OCI-M1 (cell line): ENCODE measurements at places on chromosomes 6 and 20.

DNA sequence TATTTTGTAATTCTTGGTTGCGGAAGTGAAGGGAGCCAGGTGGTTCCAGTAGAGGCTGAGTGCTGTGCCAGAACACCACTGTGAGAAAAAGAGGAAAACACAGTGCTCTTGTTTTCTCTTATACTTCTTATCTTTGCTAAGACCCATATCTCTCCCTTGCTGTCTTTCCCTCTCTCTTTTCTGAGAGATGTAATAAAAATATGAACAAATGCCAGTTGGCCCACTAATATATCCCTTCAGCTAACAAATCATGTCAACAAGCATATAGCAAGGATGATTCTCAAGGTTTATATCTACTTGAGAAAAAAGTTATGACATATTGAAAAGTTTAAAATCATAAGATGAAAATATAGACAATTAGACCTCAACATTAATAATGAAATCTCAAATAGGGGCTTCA is 758.3 kb downstream of the HDGFL1 start:
- DNase-seq = no peak

- DNase-seq = no peak
Measured at GRCh38 chr6:16731478-16732051, 29.7 kb downstream of the ATXN1 start.

DNA sequence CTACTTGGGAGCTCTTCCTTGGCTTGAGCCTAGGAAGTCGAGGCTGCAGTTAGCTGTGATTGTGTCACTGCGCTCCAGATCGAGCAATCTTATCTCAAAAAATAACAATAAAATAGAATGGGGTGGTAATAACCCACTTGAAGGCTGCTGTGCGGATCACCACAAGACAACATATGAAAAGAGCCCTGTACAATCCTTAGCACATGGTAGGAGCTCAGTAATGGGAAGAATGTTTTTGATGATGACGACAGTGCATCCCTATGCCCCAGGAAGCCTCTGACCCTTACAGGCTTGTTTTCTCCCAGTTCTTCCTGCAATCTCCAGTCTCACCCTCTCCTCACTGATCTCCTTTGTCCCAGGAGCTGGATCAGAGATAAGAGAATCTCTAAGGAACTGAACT is 15.5 kb downstream of the SCUBE3 start:
- DNase-seq = no peak

DNA sequence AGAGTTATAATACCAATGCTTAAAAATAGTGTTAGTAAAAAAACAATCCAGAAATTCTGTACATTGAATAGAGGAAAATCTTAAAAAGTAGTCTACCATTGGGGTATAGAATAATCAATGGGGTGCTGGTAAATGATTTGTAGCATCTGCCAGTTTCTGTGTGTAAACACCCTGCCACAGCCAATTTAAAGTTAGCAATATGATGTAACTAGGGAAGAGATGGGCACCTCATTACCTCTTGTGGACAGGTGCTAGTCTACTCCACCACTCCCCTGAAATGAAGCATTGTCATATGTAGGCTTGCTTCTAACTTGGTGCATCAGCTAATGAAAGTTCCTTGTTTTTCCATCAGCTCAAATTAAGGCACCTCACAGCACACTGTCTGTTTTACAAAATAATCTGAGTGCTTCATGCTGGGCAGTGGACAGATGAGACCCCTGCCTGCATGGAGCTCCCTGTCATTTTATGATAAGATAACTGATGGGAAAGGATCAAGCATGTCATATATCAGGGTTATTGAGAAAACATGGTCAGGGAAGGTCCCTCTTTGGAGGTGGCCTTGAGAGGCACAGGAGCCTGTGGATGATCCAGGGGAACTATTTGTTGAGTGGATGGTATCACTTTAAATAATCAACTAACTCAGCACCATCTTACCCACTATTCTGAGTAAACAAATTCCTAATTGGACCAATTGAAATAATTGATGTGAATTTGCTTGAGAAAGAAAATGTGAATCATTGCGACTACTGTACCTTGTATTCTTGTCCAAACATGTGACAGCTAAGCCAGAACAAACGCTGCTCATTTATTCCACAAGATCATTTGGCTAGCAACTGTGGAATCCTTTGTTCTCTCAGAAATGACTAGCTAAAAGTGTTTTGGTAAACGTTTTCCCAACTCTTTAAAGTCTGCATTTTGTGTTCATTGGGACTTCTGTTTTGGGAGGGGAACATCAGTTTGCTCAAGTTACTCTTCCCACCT is 45.9 kb upstream of the CSE1L start:
- no peak for DNase-seq

DNA sequence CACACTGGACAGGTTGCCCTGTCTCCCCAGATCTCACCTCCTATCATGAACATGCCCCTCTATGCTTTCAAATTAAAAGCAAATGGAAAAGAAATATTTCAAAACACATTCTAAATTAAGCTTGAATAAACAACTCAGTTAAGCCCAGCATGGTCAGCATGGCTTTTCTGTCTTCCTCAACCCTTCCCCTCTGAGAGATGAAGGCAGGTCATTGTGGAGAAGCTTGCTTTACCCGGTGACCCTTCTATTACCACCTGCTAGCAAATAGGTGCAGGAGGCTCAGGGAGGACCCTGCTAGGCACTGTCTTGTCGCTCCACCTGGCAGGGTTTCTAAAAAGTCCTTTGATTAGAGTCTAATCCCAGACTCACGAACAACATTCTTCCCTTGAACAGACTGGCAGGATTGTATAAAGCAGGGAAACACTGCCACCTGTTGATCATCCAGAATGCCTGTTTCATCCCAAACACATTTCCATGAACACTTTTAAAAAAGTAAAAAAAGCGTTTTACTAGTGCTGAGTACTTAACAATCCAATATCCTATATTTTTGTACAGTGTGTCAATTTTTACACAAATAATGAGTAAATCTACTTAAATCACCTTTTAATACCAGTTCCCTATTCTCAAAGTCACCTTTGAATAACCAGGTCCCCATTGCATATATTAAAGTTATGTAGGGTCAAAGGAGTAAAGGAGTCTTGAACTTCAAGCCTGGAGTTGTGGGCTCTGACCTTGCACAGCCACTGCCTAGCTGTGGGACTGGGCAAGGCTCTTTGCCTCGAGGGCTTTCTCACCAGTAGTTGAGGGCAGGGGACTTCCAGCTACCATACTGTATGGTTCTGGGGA is 75.5 kb downstream of the GPR6 start:
- DNase-seq = peak; percentile 68

DNA sequence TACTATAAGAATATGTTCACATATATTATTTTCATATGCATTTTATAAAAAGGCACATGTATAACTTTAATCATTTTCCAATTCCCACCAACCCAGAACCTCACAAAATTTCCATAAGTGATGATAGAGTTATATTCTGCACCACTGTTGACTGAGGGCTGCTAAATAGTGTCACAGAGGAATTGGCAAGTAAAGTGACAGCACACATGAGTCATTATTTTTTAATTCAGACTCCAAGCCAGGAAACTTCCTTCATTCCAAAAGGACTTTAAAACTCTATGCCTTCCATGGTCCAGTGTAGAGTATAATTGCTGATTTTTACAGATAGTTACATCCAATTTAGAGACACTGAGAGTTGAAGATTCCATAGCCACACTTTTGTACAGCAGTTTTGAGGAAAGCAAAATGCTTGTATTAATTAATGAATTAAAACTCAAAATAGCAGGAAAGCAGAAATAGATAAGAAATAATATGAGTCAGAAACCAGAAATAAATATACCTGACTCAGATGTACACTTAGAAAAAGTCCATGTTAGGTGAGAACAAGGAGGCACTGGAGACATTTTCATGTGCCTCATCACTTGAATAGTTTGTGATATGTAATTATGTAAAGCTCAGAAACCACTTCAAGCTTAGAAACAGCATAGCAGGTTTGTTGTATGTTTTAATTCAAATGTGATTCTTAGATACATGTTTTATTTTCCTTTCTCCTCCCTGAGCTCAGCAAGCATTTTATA is 425.2 kb upstream of the OPRM1 start:
- no peak for DNase-seq

DNA sequence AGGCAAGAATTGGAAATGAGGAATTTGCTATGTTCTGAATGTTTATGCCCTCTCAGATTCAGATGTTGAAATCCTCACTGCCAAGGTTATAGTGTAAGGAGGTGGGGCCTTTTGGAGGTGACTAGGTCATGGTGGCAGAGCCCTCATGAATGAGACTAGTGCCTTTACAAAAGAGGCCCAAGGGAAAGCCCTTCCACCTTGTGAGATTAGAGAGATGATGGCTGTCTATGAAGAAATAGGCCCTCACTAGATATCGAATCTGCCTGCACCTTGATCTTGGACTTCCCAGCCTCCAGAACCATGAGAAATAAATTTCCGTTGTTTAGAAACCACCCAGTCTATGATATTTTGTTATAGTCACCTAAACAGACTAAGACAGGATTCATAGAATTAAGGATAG is 10.4 kb downstream of the ASIP start:
- DNase-seq = no peak

DNA sequence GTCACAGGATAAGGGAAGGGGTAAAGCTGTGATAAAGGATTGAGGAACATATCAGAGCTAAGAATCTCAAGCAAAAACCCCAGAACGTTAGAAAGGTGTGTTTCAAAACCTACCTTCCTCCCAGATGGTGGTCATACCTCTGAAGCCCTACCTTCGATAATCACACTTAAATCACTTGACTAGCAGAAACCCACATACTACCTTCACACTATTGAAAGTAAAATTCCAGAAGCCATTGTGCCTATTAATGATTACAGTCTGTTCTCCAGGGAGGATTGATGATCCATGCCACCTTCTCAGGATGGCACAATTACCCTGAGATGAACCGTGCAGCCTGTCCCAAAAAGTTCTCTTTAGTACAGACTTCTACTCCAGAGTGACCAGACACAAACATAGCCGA is 72.3 kb upstream of the SOX4 start:
- DNase-seq = no peak

DNA sequence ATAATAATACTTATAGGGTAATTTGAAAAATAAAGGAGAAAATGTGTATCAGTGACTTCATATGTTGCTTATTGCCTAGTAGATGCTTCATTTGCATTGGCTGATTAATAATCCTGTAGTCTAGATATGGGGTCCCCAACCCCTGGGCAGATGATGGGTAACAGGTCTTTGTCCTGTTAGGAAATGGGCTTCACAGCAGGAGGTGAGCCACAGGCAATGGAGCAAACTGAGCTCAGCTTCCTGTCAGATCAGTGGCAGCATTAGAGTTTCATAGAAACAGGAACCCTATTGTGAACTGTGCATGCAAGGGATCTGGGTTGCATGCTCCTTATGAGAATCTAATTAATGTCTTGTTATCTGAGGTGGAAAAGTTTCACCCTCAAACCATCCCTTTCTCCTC is 1049.5 kb upstream of the EPHA7 start:
- DNase-seq = no peak

DNA sequence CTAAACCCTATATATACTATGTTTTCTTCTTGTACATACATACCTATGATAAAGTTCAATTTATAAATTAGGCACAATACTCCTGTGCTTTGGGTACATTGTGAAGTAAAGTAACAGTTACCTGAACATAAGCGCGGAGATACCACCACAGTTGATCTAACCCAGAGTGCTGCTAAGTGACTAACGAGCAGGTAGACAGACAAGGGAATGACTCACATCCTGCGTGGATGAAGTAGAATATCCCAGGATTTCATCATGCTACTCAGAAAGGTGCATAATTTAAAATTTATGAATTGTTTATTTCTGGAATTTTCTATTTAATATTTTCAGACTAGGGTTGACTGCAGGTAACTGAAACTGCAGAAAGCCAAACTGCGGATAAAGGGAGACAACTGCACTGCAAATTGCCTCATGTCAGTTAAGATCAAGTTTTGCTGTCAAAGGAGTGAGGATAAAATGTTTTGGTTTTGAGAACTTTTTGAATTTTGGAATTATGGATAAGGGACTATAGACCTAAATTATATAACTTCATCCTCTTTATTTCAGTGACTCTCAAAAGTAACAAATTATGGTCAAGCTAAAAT is 14.4 kb downstream of the MKKS start:
- DNase-seq = no peak

DNA sequence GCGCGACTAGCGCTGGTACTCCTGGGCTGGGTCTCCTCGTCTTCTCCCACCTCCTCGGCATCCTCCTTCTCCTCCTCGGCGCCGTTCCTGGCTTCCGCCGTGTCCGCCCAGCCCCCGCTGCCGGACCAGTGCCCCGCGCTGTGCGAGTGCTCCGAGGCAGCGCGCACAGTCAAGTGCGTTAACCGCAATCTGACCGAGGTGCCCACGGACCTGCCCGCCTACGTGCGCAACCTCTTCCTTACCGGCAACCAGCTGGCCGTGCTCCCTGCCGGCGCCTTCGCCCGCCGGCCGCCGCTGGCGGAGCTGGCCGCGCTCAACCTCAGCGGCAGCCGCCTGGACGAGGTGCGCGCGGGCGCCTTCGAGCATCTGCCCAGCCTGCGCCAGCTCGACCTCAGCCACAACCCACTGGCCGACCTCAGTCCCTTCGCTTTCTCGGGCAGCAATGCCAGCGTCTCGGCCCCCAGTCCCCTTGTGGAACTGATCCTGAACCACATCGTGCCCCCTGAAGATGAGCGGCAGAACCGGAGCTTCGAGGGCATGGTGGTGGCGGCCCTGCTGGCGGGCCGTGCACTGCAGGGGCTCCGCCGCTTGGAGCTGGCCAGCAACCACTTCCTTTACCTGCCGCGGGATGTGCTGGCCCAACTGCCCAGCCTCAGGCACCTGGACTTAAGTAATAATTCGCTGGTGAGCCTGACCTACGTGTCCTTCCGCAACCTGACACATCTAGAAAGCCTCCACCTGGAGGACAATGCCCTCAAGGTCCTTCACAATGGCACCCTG is 1.6 kb downstream of the TPBG start:
- DNase-seq = no peak

GRCh38 chr6:109318328-109318876 is 63.9 kb downstream of the CD164 start:
- no peak for DNase-seq

- DNase-seq = no peak
Measured at GRCh38 chr6:167842457-167842856, 15.7 kb downstream of the AFDN start.

DNA sequence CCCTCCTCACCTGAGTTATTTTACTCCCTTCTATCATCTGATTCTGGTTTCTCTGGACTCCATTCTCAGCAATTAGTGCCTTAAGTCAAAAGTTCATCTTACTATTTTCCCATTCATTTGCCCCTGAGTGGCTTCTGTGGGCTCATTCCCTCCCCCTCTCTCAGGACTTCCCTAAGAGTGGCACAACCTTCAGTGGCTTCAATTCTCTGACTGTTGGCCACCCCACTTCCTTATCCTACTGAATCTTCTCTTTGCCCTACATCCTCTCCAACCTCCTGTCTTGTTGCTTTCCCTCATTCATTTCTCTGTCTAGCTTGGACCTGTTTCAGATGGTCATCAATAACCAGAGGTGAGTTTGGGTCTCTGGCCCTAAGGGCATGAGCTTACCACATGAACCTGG is 61.1 kb upstream of the GLP1R start:
- DNase-seq = no peak
